Activated T-helper 1 cell treated with anti-CD3 and anti-CD28 coated beads, Interleukin-12 subunit alpha, Interleukin-12 subunit beta, Interleukin-2, Interleukin-4 antibody, amounts not matched to agents 30 ng/mL and 10 ng/mL and 1 ng/mL, durations not matched to agents 14 hours and 24 hours and 36 hours (primary cell): ENCODE measurements at places on chromosomes 2 and 18. TPM values are rescaled to one million over a fixed set of nuclear protein-coding genes. Genes with fewer than 3 reads are reported as not detected.

Gene SOS1
- total RNA-seq = 55.1 and 61.0 TPM in 2 replicates

Gene LYG1
- total RNA-seq = 1.5 and 1.7 TPM in 2 replicates

Gene CD302
- total RNA-seq = 0.44 and 0.47 TPM in 2 replicates

Gene EVX2
- total RNA-seq = not detected in 2 replicates

Gene GPR17
- not detected in 2 replicates for total RNA-seq

Gene TPRKB
- total RNA-seq = 41.5 and 42.7 TPM in 2 replicates

Gene B4GALT6
- total RNA-seq = 1.8 and 3.0 TPM in 2 replicates

Gene ASAP2
- total RNA-seq = 0.34 and 1.2 TPM in 2 replicates

Gene TRIM43
- not detected in 2 replicates for total RNA-seq

GRCh38 chr2:79370976-79371538 is 141.8 kb upstream of the CTNNA2 start:
- no peak overlapping the region for H3K4me3 ChIP-seq
- no peak for DNase-seq
- no peaks in the 10 kb centered on the region for H3K36me3 ChIP-seq
- H3K27ac ChIP-seq = no peak overlapping the region

DNA sequence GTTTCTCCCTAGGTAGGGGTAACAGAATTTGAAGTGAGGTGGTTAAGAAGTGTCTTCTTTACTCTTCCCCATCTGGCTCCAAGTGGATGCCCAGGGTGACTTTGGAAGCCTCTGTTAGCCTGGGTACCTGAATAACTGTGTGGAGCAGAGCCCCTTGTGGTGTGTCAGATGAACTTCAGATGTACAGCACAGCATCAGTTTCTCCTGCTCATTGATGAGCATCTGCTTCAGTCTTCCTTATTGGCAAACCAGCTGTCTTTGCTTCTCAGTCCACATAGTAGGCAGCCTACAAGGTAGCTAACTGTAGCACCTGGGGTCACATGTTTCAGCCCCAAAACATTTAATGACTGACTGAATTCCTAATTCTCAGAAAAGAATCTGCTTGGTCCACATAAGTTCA is 56.2 kb upstream of the ATP8B1 start:
- H3K4me1 ChIP-seq = no peaks in the 10 kb centered on the region
- H3K27ac ChIP-seq = no peak overlapping the region
- no peaks in the 10 kb centered on the region for H3K36me3 ChIP-seq

DNA sequence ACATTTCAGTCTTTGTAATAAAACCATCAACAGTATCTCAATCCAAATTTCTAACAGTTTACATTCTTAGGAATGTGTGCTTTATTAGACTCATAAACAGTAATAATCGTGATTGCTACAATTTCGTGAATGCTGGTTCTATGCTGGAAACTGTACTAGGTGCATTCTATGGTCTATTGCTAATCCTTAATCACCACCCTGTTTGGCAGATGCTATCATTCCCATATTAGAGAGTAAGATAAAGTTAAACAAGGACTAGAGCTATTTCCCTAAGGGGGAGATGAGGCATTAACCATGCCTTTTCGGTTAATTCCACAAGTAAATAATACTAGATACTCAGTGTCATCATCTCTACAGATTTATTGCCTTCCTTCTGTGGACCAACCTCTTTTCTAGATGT is 244.0 kb downstream of the PAX3 start:
- H3K4me3 ChIP-seq = no peak overlapping the region
- H3K4me1 ChIP-seq = no peaks in the 10 kb centered on the region
- no peaks in the 10 kb centered on the region for H3K36me3 ChIP-seq
- H3K27ac ChIP-seq = no peak overlapping the region
- peaks cover 5% of the 10 kb centered on the region for H3K27me3 ChIP-seq

DNA sequence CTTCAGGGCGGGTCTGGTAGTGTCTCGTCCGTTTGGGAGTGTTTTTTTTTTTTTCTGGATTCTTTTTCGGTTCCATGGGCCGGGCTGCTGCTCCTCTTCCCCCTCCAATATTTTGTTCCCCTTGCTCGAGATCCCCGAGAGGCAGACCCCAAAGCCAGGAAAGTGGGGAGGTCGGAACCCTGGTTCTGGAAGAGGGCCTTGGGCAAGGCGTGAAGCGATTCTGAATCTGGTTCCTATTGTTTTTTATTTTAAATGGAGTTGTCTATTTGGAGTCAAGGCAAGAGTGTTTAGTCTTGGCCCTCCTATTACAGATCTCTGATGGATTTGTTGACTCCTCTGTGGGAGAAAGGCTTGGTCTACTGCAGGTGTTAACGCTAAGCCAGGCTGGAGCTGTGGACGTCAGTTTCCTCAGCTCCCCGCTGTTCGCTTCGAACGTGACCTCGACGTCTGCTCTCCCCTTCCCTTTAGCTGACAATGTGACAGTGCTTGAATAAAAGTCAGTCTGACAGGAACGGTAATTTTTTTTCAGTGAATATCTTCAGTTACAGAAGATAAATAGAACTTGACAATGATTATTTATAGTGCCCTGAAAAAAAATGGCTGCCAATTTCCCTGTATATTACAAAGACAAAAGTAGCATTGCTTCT is 683 bp upstream of the DNAJC27 start:
- no peaks in the 10 kb centered on the region for H3K27me3 ChIP-seq
- peaks cover 3% of the 10 kb centered on the region for H3K36me3 ChIP-seq
- DNase-seq = peak; percentile 41
- H3K4me1 ChIP-seq = peaks cover 19% of the 10 kb centered on the region

GRCh38 chr2:72895759-72896281 is 8.6 kb downstream of the SPR start:
- DNase-seq = no peak
- no peaks in the 10 kb centered on the region for H3K4me1 ChIP-seq
- no peak overlapping the region for H3K27ac ChIP-seq

GRCh38 chr18:47817795-47818077 is 112.7 kb downstream of the SMAD2 start:
- no peaks in the 10 kb centered on the region for H3K27me3 ChIP-seq
- no peak overlapping the region for H3K27ac ChIP-seq
- H3K36me3 ChIP-seq = peaks cover 2% of the 10 kb centered on the region

DNA sequence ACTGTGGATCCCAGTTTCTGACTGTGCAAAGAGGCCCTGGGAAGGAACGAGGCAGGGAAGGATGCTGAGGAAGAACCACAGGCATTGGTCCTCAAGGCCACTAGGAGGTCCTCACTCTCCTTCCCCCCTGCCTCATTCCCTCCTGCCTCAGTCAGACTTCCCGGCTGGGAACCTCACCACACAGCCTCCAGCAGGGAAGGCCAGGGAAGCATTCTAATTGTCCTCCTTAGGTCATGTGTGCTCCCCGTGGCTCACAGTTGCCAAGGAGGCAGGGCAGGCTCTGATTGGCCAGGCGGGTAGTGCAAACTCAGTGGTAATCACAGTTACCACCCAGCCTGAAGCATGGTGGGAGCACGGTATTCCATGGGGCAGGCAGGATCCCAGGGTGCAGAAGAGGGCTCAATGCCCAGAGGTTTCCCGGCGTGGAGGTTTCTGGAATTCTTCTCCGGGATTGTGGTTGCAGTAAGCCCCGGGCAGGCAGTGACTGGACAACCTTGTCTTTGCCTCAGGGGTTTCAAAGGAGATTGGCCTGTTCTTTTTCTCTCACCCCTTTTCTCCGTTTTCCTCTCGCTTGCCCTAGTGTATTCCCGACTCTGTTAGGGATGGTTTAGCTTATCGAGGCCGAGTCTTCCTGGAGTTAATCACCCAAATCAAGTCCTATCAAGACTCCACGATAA is 27.1 kb downstream of the FER1L5 start:
- H3K4me1 ChIP-seq = no peaks in the 10 kb centered on the region
- no peaks in the 10 kb centered on the region for H3K36me3 ChIP-seq
- DNase-seq = no peak
- no peak overlapping the region for H3K27ac ChIP-seq
- H3K4me3 ChIP-seq = no peak overlapping the region
- H3K27me3 ChIP-seq = no peaks in the 10 kb centered on the region

GRCh38 chr2:200800458-200800857 is 11.3 kb upstream of the BZW1 start:
- no peak for DNase-seq
- no peak overlapping the region for H3K27ac ChIP-seq
- H3K36me3 ChIP-seq = peaks cover 5% of the 10 kb centered on the region
- peaks cover 3% of the 10 kb centered on the region for H3K27me3 ChIP-seq
- no peak overlapping the region for H3K4me3 ChIP-seq

- no peak for DNase-seq
- H3K4me1 ChIP-seq = no peaks in the 10 kb centered on the region
- no peak overlapping the region for H3K27ac ChIP-seq
- H3K36me3 ChIP-seq = no peaks in the 10 kb centered on the region
Measured at GRCh38 chr2:123791684-123792083, 233.4 kb upstream of the CNTNAP5 start.

DNA sequence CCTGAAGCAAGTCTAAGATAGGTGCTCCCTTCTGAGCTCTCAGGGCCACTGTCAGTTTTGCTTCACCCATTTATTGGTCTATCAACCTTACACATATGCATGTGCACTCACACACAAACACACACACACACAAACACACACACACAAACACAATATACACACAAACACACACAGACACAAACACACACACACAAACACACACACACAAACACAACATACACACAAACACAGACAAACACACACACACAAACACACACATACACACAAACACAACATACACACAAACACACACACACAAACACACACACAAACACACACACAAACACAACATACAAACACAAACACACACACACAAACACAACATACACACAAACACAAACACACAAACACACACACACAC is 181.6 kb upstream of the KLHL29 start:
- DNase-seq = no peak
- H3K36me3 ChIP-seq = no peaks in the 10 kb centered on the region
- no peak overlapping the region for H3K27ac ChIP-seq
- peaks cover 2% of the 10 kb centered on the region for H3K27me3 ChIP-seq

- no peak for DNase-seq
- H3K36me3 ChIP-seq = no peaks in the 10 kb centered on the region
- no peaks in the 10 kb centered on the region for H3K4me1 ChIP-seq
- H3K27ac ChIP-seq = no peak overlapping the region
- H3K27me3 ChIP-seq = no peaks in the 10 kb centered on the region
Measured at GRCh38 chr18:68178921-68179320, 536.0 kb downstream of the TMX3 start.

DNA sequence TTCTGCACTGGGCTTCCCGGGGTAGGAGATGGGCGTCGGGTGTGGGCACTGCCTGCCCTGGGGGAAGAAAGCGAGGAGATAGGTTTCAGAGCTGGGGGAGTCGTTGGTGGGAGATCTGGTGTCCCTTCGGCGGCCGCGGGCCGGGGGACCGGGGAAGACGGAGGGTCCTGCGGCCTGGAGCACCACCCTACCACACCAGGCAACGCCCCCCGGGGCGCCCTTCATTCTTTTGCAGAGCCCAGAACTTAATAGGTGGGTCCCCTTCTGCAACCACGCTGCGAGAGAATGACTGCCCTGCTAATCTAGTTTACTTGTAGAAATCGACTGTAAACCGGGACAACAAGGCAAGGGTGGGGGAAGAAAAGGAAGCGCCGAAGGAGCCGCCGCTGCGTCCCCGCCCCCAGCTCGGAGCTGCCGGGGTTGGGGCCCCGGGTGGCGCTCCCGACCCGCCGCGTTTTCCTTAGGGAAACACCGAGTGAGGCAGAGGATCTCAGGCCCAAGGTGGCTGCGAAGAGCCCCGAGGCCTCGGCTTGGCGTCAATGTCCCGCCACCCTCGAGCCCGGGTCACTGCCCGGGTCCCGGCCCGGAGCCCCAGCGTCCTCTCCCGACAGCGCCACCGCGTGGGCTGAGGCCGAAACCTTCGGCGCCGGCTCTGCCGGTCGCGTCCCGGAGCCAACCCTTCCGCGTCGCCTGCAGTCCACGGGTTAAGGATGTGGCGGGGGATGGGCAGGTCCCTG is 5.4 kb upstream of the SATB2 start:
- DNase-seq = no peak
- peaks cover 13% of the 10 kb centered on the region for H3K4me1 ChIP-seq
- H3K36me3 ChIP-seq = peaks cover 4% of the 10 kb centered on the region
- H3K27ac ChIP-seq = peak overlapping the region; percentile 58
- peaks cover 67% of the 10 kb centered on the region for H3K27me3 ChIP-seq
- H3K4me3 ChIP-seq = peak overlapping the region; percentile 11

DNA sequence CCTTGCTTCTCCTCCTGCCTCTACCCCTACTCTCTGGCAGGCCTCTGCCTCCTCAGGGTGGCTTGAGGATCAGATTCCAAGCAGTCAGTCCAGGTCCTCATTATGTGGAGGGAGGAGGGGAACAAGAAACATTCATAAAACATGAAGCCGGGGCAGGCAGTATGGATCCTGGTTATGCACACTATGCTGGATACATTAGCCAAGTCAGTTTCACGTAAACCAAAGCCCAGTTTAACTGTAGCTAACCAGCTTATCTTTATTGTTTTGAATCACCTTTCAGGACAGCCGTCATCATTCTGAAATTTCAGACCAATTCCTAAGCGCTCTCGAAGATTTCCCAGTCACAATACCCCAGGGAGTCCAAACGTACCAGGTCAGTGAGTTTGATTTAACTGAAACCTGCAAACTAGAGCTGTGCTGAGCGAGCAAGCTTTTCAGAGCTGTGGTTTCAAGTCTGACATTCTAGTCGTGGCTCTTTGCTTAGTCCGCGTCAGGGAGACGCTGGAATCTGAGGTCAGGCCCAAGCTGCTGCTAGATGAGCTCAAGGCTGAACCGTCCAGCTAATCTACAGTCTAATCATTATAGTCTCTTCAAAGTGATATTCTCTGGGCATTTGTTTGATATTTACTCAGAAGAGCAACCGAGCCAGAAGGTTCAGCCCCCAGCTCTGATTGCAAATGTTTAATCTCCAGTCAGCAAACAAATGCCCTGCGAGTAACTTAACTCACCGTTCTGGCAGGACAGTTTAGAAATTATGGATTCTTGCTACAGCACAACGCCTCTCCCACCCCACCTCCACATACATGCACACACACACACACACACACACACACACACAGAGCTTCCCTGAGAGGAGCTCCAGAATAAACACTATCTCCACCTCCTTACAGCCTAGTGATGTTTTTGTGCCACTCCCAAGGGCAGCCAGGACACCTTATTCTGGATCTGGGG is 63.8 kb upstream of the BZW1 start:
- H3K36me3 ChIP-seq = no peaks in the 10 kb centered on the region
- no peak overlapping the region for H3K4me3 ChIP-seq
- DNase-seq = no peak
- no peak overlapping the region for H3K27ac ChIP-seq
- no peaks in the 10 kb centered on the region for H3K4me1 ChIP-seq
